Fibroblast of skin of left quadriceps (primary cell): ENCODE measurements at places on chromosomes 6 and 20.

DNA sequence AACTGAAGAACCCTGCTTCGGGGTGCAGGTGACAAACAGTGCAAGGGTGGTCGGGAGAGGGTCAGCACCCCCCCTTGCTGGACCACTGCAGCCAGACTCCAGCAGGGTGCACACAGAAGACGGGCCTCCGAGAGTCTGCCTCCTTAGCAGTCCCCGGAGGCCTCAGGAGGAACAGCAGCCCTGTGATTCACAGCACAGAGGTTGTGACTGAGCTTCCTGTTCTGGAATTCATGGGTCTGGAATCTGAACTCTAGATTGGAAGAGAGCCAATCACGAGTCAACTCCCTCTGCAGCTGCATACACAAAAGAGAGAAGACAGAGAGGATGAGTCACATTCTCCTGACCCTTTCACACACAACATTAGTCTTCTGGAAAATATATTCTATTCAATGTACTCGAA lies 249.0 kb upstream of the OPRM1 start:
- DNase-seq, result peak; percentile 47

DNA sequence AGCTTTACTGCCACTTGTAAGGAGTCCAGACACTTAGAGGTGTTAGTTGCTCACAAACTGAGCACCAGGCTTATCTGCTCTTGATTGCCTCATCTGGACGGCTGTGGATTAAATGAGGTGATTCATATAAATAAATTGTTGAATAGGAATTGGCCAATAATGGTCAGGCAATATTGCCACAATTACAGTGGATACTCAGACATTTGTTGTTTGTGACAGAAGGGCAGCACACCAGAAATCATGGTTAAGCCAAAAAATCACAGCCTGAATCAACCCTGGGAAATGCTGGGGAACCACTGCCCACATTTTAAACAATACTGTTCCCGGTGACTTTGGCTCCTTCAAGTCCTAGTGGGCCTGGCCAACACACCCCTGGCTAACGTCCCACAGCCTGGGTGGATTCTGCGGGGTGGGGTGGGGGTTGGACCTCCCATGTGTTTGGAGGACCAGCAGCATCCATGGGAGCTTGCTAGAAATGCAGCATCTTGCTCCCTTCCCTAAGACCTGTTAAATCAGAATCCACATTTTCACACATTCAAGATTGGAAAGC lies 29.5 kb upstream of the SPDEF start:
- no peak for DNase-seq

DNA sequence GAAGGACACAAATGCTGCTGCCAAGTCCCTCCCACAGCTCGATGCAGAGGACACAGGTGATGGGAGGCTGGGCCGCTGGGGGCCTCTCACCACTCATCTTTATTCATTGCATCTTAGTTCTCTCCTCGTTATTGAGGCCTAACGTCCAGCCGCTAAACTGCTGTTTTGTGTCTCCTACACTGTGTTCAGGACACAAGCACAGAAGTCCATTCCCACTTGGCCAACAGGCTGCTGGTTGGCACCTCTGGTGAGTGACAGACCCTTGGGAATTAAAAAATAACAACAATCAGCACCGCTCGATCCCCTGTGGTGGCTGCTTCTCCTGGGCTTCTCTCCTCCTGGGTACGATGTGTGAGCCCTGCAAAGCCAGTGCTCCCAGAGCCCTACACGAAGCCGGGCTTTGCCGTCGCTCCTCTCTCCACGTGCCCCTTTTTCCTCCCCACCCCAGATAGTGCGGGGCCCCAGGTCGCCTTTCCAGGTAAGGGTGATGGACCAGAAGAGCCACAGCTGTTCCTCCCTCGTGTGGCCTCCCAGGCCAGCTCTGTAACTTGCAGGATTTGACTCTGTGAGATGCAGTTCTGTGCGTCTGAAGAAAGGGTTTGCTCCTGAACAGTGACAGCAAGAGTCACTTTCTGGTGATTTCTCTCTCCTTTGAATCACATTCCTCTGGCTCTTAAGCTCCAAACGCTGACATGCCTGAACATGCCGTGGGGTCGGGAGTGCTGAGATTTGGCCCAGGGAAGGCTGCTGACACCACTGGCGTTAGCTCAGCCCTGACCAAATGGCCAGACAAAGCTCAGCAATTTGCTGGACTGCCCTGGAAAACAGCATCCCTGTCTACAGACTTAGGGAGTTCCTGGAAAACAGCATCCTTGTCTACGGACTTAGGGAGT lies 59.3 kb downstream of the DLL1 start:
- no peak for DNase-seq

- no peak for DNase-seq
Observed at GRCh38 chr6:36739947-36740817, 42.6 kb downstream of the RAB44 start.

- DNase-seq, result peak; percentile 91
Observed at GRCh38 chr20:54643761-54644160, 168.4 kb downstream of the DOK5 start.

- no peak for DNase-seq
Observed at GRCh38 chr6:112591329-112591728, 244.2 kb downstream of the RFPL4B start.

- peak; percentile 63 for DNase-seq
Observed at GRCh38 chr6:158321960-158322359, 9.7 kb downstream of the TULP4 start.

- DNase-seq, result no peak
Observed at GRCh38 chr20:58003525-58003924, 224.9 kb downstream of the ANKRD60 start.

DNA sequence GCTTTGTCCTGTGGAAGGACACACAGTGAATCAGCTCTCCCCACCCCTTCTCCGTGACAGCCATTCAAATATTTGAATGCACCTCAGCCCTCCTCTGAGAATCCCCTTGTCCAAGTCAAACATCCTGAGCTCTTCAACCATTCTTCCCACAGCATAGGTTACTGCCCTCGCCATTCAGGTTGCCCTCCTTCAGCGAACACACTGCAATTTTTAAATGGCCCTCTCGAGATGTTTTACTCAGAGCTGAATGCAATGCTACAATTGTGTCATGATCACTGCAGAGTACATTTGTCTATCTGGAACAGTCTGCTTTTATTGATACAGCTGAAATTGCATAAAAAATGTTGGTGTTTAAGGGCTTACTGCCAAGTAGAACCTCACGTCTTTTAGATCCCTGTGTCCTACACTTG lies 48.9 kb downstream of the SLC2A12 start:
- no peak for DNase-seq

DNA sequence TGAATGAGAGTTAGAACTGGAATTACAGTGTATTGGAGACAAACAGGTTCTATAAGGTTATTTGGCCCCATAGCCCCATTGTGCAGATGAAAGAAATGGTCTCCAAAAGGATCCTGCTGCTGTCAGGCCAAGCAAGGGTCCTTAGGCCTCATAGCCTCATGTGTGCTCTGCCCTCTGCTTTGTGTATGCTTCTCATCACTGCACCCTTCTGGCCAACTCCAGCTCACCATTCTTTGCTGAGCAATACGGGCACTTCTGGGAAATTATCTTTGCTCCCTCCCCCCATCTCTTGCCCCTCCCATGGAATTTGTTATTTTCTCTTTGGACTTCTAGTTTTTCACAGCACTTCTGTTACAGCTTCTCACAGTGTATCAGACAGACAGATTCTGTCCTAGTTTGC lies 298.8 kb downstream of the FOXA2 start:
- DNase-seq, result no peak

DNA sequence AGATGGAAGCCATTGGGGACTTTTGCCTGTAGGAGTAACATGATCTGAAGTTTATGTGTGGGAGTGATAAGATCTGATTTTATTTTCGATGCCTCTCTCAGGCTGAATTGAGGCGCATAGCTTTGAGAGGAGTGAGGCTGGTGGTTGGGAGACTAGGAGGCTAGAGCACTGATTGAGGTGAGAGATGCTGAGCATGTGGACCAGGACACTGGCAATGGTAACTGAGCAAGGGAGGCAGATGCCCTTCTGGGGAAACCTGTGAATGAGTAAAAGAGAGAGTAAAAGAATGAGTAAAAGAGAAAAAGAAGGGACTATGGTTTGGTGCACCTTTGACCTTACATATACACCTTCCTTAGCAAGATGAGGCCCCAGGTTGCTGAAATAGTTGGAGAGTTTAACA lies 3.0 kb downstream of the RRP36 start:
- DNase-seq, result no peak

DNA sequence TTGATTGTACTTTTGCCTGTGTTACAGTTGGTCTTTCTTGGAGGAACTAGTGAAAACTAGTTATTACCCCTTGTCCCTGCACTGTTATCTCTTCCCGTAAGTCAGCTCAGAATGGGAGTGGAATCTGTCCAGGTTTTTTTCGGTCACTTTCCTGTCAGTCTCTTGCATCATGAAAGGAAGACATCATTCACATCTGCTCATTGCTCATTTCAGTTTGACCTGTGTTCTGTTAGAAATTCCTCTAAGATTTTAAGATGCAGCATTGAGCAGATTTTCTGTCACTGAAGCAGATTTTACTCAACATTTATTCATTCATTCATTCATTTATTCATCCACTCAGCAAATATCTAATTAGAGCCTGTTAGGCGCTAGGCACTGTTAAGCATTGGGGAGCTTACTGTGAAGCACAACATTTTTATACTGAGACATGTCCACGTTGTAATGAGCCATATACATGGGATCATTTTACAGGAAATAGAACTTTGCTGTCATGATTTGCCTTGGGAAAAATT lies 33.1 kb upstream of the HINT3 start:
- no peak for DNase-seq

GRCh38 chr20:7497985-7498384 lies 442.3 kb downstream of the HAO1 start:
- peak; percentile 75 for DNase-seq

DNA sequence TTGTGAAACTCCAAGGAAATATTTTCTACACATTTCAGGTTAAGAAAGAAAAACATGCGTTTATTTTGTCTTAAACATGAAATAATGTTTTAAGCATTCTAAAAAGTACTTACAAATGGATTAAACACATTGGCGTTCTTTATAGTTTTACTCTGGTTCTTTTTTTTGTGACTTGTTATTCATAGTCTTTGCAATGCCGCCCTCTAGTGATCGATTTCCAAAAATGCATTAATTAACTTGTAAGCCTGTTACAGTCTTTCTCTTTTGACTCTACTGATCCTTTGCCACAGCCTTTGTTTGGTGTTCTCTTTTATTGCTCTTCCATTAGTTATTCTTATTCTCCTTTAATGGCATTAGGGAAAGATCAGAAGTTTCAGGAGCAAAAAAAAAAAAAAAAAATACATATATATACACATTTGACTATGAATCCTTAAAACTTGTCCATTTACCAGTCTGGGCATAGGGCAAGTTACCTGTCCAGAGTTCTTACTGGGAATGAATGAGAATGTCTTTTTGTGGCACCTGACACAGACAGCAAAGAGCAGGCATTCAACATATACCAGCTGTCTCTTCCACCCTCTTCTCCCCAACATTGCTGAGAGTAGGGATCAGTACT lies 59.9 kb downstream of the MACROD2 start:
- peak; percentile 33 for DNase-seq

- peak; percentile 84 for DNase-seq
Observed at GRCh38 chr6:115618256-115618655, 442.4 kb downstream of the FRK start.

GRCh38 chr20:58054780-58055373 lies 173.6 kb downstream of the ANKRD60 start:
- DNase-seq, result no peak

- DNase-seq, result no peak
Observed at GRCh38 chr6:155380666-155381332, 66.5 kb upstream of the TFB1M start.

DNA sequence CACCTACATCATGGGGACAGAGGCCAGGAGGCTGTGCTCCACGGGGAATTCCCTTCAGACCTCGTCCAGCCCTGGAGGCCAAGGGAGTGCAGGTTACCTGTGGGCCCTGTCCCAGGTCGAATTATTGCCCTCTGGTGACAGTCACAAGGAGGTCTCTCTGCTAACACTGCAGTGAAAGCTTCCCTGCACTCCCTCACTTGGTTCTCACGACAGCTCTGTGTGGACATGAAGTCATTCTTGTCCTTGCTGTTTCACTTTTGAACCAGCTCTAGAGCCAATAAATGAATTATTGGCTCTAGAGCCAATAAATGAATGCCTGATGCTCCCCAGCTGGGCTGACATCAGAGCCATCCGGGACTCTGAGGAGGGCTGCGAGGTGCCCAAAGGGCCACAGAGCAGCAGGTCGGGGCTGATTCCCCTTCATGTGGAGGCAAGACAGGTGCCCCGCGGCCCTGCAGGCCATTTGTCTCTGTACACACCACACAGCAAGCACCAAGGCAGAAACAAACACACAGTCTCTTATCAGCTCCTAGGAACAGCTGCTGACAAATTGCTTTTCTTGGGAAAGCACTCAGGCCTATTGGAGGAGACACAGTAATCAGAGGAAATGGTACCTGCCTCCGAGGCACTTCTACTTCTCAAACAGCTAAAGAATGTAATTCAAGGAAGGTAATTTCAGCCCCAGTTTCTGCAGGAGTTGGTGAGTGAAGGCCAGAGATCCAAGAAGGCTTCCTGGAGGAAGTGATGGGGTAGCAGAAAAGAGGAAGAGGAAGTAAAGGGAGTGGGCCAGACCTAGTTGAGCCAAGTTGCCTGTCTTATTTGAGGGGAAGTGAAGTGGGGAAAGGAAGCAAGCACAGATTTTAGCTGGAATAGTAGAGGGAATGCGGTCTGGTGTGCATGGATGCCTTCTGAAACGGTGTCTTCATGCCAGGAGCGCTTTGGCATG lies 27.5 kb upstream of the TBXT start:
- DNase-seq, result no peak

DNA sequence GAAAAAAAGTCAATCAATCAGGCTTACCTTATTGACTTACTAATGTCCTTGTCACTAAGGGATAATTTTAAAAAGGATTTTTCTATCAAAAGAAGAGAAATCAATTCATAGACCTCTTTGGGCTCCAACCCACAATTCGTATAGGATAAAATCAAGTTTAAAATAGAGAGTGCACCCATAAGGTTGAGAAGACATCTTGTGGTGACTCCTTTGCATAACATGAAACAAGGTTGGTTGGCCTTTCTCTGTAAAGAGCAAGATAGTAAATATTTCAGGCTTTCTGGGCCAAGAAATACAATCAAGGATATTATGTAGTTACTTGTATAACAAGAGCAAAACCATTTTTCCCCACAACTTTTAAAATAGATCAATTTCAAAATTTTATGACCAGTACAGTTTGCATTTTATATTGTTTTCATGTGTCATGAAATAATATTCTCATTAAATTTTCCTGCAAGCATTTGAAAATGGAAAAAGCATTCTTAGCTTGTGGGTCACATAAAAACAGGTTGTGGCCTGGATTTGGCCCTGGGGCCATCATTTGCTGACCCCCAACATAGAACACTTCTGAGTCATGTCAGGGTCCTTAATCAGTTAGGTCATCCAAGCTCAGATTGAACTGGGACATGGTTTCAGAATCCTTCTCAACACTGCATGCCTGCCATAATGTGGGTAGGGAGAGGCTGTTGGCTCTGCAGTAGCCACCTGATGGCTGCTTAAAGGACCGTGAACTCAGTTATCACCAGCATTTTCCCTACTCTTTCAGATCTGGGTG lies 76.7 kb downstream of the MYB start:
- no peak for DNase-seq

- DNase-seq, result no peak
Observed at GRCh38 chr20:7094438-7094997, 327.0 kb downstream of the BMP2 start.
